ENCODE measurements at places on chromosomes 1 and 21.

GRCh38 chr21:18244671-18245463 lies at the start of gene CHODL:
CHODL (plus strand) TSS chr21:18244833; CDS start chr21:18245224, 391 bp downstream.
- no peak for DNase-seq

- DNase-seq: peak; percentile 73
Measured at GRCh38 chr1:184970691-184971161, 3.6 kb downstream of the NIBAN1 start.

DNA sequence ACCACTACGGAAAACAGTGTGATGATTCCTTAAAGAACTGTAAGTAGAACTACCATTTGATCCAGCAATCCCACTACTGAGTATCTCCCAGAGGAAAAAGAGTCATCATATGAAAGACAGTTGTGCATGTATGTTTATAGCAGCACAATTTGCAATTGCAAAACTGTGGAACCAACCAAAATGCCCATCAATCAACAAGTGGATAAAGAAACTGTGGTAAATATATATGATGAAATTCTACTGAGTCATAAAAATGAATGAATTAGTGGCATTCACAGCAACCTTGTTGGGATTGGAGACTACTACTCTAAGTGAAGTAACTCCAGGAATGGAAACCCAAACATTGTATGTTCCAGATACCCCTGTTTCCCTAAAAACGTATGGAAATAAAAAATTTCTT lies 337.0 kb upstream of the PTBP2 start:
- no peak for DNase-seq

DNA sequence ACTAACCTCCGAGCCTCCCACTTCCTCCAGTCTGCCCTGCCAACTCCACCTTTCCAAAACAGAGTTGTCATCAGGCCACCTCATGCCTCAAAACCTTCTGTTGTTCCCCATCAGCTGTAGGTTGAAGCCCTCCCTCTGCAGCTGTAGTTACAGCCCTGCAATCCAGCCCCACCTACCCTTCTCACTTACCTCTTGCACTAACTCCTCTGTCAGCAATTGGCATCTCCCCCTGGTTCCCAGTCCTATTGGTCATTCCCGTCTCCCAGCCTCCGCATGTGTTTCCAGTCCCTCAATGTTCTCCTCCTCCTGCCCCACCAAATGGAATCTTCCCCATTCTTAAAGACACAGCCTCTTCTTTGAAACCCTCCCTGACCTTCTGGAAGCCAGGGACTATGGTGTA lies 100.1 kb upstream of the GCLM start:
- no peak for DNase-seq

- no peak for DNase-seq
Measured at GRCh38 chr21:38989745-38990423, 184.2 kb downstream of the ETS2 start.

DNA sequence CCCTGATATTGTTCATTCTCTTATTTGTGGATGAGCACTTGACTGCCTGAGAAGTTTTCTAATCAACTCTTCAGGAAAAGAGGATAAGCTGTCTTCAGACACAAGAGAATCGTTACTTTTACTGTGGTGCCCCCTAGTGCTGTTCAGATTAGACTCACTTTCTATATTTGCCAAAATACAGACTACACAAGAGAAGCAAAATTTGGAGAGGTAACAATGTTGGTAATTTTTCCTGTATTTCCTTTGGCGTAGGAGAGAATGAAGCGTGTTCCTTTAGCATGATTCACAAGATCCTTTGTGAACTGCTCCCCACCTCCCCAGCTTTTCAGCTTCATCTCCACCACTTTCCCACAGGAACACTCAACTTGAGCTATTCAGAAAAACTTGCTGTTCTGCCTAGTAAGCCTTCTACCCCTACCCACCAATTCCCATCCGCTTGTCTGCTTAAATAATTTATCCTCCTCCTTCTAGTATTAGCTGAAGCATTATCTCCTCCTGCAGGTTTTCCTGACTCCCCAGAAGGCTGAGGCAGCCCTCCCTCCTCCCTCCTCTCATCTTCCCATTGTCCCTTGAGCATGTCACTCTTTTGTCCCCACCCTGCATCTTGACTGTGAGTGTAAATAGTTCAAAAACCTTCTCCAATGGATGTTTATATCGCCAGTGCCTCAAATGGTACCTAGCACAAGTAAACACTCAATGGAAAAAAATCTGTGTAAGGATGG lies 4.5 kb downstream of the TNFSF4 start:
- DNase-seq: peak; percentile 70

GRCh38 chr1:245500546-245500945 lies 345.8 kb downstream of the KIF26B start:
- peak; percentile 14 for DNase-seq

DNA sequence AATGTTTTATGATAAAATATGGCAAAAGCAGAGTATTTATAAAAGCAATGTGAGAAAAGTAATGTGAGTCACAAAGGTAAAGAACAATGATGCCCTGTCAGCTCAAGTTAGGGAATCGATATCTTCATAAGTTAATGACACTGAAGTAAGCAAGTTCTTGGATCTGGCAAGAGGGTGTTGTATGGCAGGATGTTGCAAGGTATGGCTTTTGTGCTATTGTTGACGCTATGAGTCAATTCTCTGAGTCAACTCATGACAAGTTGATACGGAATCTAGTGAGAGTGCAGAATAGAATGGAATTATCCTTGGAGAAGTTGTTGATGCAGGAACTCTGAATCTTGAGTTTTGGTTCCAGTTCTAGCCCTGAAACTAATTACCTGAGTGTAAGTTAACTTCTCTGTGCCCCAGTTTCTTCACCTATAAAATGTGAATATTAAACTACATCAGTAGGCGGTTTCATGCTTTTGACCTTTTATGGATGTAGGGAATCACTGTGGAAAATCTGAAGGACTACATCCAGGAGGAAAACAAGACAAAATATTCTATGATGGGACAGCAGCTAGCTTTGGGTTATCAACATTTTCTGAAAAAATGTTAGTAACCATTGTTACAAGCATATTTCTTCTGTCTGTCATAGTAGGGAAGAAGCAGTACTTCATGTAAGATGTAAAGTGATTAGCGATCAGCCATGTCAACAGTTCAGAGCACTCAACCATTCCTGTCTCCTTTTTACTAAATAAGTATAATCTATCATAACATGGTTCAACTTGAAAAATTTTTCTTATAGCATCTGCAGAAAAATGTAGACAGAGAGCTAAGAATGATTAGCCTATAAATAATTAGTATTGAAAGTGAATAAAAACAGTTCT lies 96.9 kb downstream of the ATP6V1G3 start:
- peak; percentile 7 for DNase-seq

DNA sequence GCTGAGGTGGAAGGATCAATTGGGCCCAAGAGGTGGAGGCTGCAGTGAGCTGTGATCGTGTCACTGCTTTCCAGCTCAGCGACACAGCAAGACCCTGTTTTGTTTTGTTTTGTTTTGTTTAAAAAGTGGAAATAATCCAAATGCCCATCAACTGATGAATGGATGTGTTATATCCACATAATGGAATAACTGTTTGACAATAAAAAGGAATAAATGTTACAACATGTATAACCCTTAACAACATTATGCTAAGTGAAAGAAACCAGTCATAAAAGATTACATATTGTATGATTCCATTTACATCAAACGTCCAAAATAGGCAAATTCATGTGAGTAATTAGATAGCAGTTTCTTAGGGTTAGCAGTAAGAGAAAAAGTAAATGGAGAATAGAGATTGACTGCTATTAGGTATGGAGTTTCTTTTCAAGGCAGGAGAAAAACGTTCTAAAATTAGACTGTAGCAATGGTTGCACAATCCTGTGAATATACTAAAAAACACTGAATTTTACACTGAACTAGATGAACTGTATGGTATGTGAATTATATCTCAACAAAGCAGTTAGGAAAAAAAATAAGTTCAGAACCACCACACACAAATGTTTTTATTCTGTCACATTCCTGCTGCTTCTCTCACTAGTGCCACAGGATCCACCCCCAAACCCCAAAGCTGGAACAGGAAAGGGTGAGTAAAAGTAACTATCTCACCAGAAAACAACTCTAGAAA lies 15.7 kb downstream of the FOXJ3 start:
- no peak for DNase-seq

DNA sequence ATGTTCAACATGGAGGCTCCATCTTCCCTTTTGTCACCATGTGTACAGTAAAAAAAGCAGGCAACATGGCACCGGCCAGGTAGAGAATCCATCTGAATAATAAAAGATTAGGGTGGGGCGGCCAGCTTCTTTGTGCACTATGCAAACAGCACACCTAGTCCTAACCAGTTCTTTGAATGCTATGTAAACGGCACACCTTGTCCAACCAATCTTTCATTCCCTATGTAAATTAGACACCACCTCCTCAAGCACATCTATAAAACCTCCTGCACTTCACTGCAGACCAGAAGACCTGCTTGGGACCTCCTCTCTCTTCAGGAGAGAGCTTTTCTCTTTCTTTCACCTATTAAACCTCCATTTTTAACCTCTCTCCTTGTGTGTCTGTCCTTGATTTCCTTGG lies 28.2 kb downstream of the TFB2M start:
- no peak for DNase-seq

DNA sequence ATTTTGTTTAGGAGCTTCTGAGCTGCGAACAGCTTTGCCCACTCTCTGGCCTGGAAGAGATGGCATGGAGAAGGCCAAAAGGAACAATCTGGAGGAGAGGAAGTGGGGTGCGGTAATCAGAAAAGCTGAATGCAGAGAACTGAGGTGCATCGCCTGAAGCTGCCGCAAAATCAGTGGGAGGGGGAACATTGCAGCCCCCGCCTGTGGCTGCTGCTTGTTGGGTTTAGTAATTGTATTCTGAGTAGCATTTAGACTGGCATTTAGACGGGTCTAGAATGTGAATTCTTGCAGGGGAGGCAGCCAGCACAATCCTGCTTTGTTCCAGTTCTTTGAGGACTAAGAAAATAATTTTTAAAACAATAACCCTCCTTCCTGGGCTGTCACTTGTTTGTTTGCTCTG lies 25.4 kb downstream of the NFASC start:
- DNase-seq: no peak

DNA sequence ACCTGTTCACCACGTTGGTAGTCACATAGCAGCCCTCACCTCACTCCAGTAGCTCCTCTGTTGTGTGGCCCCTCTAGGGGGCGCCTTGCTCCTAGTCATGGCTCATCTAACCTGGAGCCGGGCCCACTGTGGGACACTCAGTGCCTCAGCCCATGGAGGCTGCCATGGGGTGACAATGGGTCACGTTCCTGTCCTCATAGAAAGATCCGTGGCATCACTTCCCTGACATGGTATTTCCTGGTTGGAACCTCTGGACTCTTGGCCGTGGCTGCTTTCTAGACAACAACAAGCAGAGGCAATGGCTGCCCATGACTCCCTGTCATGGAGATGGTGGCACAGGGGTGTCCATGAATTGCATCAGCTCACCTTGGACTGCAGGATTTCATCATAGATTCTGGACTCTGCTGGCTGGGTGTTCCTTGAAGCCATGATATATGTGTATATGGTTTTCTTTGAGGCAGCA lies 27.5 kb upstream of the SLAMF6 start:
- no peak for DNase-seq

- no peak for DNase-seq
Measured at GRCh38 chr1:108569097-108569728, 9.3 kb downstream of the EEIG2 start.

DNA sequence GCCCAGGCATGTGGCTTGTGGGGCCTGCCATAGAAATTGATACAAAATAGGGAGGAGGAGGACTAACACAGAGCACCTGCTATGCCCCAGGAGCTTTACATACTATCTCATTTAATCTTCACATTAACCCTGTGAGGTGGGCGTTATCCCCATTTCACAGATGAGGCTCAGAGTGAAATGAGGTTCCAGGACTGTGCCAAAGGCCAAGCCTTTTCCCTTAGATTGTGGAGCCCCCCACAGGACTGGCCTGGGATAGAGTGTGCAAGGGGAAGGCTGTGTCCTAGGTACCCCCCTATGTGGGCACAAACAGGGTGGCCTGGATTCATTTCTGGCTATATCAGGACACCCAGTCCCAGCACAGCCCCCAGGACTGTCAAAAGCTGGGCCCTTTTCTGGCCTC lies 2.2 kb upstream of the DDOST start:
- no peak for DNase-seq

GRCh38 chr1:43902058-43902831 lies 31.4 kb upstream of the ARTN start:
- DNase-seq: no peak

- DNase-seq: no peak
Measured at GRCh38 chr1:239262538-239262937, 123.8 kb upstream of the CHRM3 start.

DNA sequence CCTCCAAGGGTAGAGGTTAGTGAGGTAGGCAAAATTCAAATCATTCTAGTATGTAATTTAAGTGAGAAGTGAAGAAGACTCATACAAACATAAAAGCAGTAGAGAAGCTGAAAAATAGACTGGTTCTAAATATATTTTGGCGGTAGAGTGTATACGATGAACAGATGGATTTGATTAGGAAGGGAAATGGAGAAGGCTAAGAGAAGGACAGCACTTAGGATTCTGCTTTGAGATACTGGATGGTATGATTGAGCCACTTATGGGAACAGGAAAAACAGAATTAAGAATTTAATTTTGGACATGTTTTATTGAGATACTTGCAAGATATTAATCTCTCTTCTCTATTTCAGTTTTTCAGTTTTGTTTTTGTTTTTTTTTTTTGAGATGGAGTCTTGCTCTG lies 60.1 kb downstream of the EPB41 start:
- no peak for DNase-seq

GRCh38 chr1:108639899-108640560 lies 20.9 kb downstream of the HENMT1 start:
- DNase-seq: no peak

- DNase-seq: no peak
Measured at GRCh38 chr1:204726478-204726877, 40.9 kb upstream of the LRRN2 start.

DNA sequence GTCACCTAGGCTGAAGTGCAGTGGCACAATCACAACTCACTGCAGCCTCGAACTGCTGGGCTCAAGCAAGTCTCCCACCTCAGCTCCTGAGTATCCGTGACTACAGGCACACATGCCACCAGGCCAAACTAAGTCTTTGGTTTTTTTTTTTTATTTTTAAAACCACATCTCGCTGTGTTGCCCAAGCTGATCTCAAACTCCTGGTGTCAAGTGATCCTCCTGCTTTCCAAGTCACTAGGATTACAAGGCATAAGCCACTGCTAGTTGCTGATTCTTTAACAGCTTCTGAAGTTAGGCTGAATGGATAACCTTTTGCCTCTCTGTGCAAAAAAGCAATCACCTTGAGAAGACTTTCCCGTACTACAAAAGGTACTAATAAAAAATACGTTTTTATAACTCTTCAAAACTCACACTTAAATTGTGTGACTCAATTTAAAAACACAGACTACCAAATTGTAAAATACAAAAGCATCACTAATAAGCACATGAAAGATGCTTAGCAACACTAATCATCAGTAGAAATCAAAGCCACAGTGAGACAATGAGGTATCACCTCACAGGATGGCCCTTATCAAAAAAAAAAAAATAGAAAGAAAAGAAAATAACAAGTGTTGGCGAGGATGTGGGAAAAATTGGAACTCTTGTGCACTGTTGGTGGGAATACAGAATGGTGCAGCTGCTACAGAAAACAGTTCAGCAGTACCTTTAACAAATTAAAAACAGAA lies 40.3 kb downstream of the PTPN14 start:
- no peak for DNase-seq

- DNase-seq: no peak
Measured at GRCh38 chr1:8677782-8678181, 139.7 kb downstream of the RERE start.

GRCh38 chr1:229380536-229381160 lies 37.8 kb upstream of the CCSAP start:
- DNase-seq: no peak

GRCh38 chr1:212295579-212295978 lies 10.4 kb downstream of the PPP2R5A start:
- no peak for DNase-seq
